ENCODE measurements at places on chromosomes 3 and 15.
A peak's percentile ranks its signal among the peaks of the same experiment; 100 is the strongest.

- DNase-seq = no peak
These were observed 78.2 kb downstream of the ATG7 start for GRCh38 chr3:11350374-11350773.

DNA sequence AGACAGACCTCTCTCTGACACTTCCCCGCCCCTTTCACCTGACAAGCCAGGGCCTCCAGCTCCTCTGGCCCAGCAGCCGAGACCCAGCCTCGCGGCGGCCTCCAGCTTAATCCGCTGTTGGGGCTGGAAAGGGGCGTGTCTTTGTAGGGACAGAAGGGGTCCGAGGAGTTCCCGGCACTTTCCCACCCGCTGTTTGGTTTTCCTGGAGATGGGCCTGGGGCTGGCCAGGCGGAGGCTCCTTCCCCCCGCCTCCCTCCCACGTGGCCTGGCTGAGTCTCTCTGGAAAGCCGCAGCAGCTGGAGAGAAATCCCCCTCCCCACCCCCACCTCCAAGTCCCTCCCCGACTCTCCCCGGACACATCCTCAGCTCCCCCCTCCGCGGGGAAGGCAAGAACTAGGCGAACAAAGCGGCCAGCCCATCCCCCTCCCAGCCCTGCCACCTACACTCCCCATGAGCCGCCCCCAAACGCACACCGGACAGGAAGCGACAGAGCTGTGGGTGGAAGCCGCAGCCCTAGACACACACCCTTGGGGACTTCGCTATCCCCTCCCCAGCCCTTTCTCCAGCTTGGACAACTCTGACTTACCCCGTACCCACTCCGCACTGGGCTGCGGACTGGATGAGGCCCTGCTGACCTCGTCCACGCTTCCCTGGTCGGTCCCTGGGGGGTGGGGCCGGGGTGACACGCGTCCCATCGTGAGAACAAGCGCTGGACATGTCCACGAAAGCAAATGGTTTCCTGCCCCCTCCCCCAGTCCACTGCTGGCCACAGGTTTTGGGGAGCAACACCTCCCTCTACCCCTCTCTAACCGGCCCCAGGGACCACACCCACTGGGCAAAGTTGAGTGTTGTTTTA is 1.2 kb downstream of the IGDCC4 start:
- DNase-seq = peak; percentile 80

- DNase-seq = no peak
These were observed 41.2 kb upstream of the IGSF10 start for GRCh38 chr3:151501923-151502632.

GRCh38 chr3:141152801-141153678 is 78.6 kb upstream of the PXYLP1 start:
- DNase-seq = no peak

DNA sequence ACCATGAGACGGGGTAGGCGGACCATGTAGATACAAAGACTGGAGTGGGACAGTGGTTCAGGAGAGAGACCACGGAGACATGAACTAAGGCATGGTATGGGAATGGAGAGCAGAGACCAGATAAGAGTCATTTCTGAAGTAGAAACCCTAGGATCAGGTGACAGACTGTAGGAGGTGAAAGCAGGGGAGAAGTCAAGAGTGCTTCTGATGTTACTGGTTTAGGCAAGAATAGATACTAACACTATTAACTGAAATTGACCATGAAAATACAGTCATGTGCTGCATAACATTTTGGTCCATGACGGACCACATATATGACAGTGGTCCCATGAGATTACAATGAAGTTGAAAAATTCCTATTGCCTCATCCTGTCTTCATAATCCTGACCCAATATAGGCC is 41.7 kb downstream of the RASGRP1 start:
- no peak for DNase-seq

DNA sequence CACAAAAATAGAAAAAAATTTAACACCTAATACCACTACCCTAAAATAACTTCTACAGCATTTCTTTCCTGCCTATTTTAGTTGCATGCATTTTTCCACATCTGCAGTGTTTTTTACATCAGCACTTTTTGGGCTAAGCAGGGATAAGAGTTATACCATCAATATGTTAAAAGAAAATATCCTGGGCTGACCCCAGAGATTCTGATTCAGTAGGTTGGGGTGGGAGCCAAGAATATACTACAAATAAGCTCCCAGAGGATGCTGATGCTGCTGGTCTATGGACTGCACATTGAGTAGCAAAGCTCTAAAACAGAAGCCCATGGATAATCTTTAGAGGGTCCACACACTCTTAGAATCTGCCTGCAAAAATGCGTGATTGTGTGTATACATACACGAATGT is 14.8 kb downstream of the FYCO1 start:
- DNase-seq = no peak

Data from nephron progenitor cell (in vitro differentiated cells).